B cell (primary cell): ENCODE measurements at places on chromosomes 2 and 18. TPM values are rescaled to one million over a fixed set of nuclear protein-coding genes. Genes with fewer than 3 reads are reported as not detected.

DNA sequence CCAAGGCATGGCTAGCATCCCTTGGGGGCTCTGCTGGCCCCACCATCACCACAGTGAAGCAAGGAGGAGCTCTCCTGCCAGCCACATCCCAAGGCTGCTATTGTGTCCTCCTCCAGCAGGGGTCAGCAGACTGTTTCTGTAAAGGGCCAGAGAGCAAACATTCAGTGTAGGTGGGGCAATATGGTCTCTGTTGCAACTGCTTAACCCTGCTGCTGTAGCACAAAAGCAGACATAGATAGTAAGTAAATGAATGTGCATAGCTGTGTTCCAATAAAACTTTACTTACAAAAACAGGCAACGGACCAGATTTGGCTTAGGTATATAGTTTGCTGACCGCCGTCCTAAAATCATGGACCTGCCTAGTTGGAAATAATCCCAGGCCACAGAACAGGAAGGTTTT lies 36.4 kb upstream of the ZBTB7C start:
- H3K4me1 ChIP-seq, result no peaks in the 10 kb centered on the region
- H3K4me3 ChIP-seq, result no peak overlapping the region
- no peaks in the 10 kb centered on the region for H3K27me3 ChIP-seq
- no peaks in the 10 kb centered on the region for H3K36me3 ChIP-seq

DNA sequence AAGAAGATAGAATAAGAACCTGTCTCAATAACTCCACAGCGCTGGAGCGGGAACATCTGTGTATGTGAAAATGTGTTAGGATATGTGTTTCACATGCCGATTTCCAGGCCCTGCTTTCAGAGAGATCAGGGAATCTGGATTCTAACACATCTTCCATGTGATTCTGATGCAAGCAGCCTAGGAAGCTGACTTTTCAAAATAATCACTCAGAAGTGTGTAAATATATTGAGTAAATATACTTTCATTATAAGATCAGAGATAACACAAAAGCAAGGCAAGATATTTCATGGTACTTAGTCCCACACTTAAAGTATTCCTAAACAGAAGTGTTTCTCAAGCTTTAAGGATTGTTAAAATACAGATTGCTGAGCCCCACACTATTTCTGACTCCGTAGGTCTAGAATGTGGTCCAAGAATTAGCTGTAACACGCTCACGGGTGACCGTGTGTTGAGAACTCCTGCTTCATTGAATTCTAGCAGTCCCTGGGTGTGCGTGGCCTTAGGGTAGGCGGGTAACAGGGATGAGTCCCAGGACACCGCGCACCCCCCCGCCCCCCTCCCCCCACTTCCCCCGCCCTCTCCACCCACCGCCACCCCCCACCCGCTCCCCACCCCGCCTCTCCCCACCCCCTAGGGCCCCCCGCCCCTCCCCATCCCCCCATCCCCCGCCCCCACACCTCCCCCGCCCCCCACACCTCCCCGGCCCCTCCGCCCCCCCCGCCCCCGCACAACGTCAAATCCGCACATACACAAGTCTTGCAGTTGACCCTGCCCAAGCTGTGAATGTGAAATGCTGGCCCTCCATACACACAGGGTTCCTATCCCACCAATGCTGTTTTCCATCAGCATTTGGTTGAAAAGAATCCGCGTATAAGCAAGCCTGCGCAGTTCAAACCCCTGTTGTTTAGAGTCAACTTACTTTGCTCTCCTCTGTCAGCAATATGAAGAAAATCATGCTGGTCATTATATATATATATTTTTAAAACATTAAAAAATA lies 94.2 kb upstream of the SLC39A10 start:
- DNase-seq, result no peak
- H3K27me3 ChIP-seq, result no peaks in the 10 kb centered on the region
- peak overlapping the region; percentile 92 for H3K27ac ChIP-seq

- no peaks in the 10 kb centered on the region for H3K36me3 ChIP-seq
- no peak for DNase-seq
- no peak overlapping the region for H3K27ac ChIP-seq
- no peaks in the 10 kb centered on the region for H3K27me3 ChIP-seq
- no peak overlapping the region for H3K4me3 ChIP-seq
- H3K4me1 ChIP-seq, result no peaks in the 10 kb centered on the region
These were observed 23.8 kb upstream of the IL1R2 start for GRCh38 chr2:101967826-101968513.

DNA sequence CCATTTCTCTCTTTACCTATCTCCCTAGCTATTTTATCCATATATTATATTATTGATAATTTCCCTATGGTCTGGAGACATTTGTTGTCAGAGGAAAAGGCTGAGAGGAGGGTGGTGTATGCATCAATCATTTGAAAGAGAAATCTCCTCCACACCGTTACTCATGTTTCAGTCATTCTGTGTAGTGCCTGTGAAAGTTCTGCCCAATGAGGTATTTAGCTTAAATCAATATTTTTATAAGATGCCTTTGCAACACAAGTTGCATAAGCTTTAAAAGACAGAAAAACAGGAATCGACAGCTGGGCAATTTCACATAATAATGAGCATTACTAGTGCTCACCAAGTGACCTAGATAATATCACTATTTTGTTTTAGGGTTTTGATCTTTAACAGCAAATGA lies 363.7 kb upstream of the FSIP2 start:
- no peaks in the 10 kb centered on the region for H3K27me3 ChIP-seq
- H3K36me3 ChIP-seq, result no peaks in the 10 kb centered on the region
- no peaks in the 10 kb centered on the region for H3K4me1 ChIP-seq

- peaks cover 12% of the 10 kb centered on the region for H3K27me3 ChIP-seq
- no peaks in the 10 kb centered on the region for H3K36me3 ChIP-seq
- peaks cover 6% of the 10 kb centered on the region for H3K4me1 ChIP-seq
- H3K27ac ChIP-seq, result no peak within 1 kb of the TSS
These were observed at the start of gene CYP27A1 for GRCh38 chr2:218781691-218782527. CYP27A1 (plus strand) TSS chr2:218782147; CDS start chr2:218782183, 36 bp downstream.

The SLC5A7 gene
- total RNA-seq, result not detected in 2 replicates
